Activated naive CD8-positive, alpha-beta T cell treated with anti-CD3 and anti-CD28 coated beads, Interleukin-2, amount 10 ng/mL, durations not matched to agents 7 days and 5 days (primary cell): ENCODE measurements at places on chromosomes 13 and 19. TPM values are rescaled to one million over a fixed set of nuclear protein-coding genes. Genes with fewer than 3 reads are reported as not detected.

Gene UCHL3
- total RNA-seq: 25.4 TPM

GRCh38 chr13:50030315-50030714 lies 15.1 kb downstream of the KCNRG start:
- no peaks in the 10 kb centered on the region for H3K27me3 ChIP-seq
- no peak overlapping the region for H3K27ac ChIP-seq
- DNase-seq: no peak
- peaks cover 2% of the 10 kb centered on the region for H3K4me1 ChIP-seq

- H3K4me3 ChIP-seq: no peak overlapping the region
- DNase-seq: no peak
- H3K27me3 ChIP-seq: no peaks in the 10 kb centered on the region
- peaks cover 46% of the 10 kb centered on the region for H3K36me3 ChIP-seq
These were observed 28.3 kb downstream of the ZNF507 start for GRCh38 chr19:32373585-32374295.

- peaks cover 2% of the 10 kb centered on the region for H3K4me1 ChIP-seq
- H3K36me3 ChIP-seq: no peaks in the 10 kb centered on the region
- no peak overlapping the region for H3K4me3 ChIP-seq
- DNase-seq: no peak
- no peak overlapping the region for H3K27ac ChIP-seq
These were observed 12.1 kb upstream of the ANGPTL8 start for GRCh38 chr19:11227195-11227886.

GRCh38 chr13:98258226-98258625 lies 81.2 kb upstream of the RNF113B start:
- H3K4me3 ChIP-seq: no peak overlapping the region
- H3K27ac ChIP-seq: no peak overlapping the region
- H3K36me3 ChIP-seq: no peaks in the 10 kb centered on the region
- DNase-seq: no peak
- H3K4me1 ChIP-seq: no peaks in the 10 kb centered on the region

- H3K36me3 ChIP-seq: no peaks in the 10 kb centered on the region
- no peaks in the 10 kb centered on the region for H3K4me1 ChIP-seq
- H3K27ac ChIP-seq: no peak overlapping the region
- no peak for DNase-seq
- no peaks in the 10 kb centered on the region for H3K27me3 ChIP-seq
- no peak overlapping the region for H3K4me3 ChIP-seq
These were observed 1203.5 kb upstream of the PRR20A start for GRCh38 chr13:55937180-55937579.

Gene COPE
- total RNA-seq: 209 TPM

Gene CEACAM4
- not detected for total RNA-seq

Gene RFPL4AL1
- not detected for total RNA-seq

GRCh38 chr19:51511353-51511752 lies 9.8 kb upstream of the SIGLEC12 start:
- peaks cover 37% of the 10 kb centered on the region for H3K27me3 ChIP-seq
- no peak for DNase-seq
- H3K4me3 ChIP-seq: no peak overlapping the region

- peak overlapping the region; percentile 87 for H3K4me3 ChIP-seq
- peaks cover 22% of the 10 kb centered on the region for H3K4me1 ChIP-seq
- H3K36me3 ChIP-seq: no peaks in the 10 kb centered on the region
- no peak for DNase-seq
- H3K27me3 ChIP-seq: no peaks in the 10 kb centered on the region
- H3K27ac ChIP-seq: peak overlapping the region; percentile 96
These were observed 7.5 kb downstream of the KLF16 start for GRCh38 chr19:1855828-1856255.

- H3K4me1 ChIP-seq: peaks cover 2% of the 10 kb centered on the region
- H3K4me3 ChIP-seq: no peak overlapping the region
- H3K27ac ChIP-seq: no peak overlapping the region
- DNase-seq: no peak
- H3K36me3 ChIP-seq: peaks cover 8% of the 10 kb centered on the region
These were observed 10.2 kb downstream of the C2CD4C start for GRCh38 chr19:398719-399118.

GRCh38 chr19:44904426-44904994 lies 1.1 kb upstream of the APOE start:
- peaks cover 21% of the 10 kb centered on the region for H3K27me3 ChIP-seq
- no peak for DNase-seq
- peaks cover 5% of the 10 kb centered on the region for H3K4me1 ChIP-seq
- no peak overlapping the region for H3K4me3 ChIP-seq

Gene PCDH20
- total RNA-seq: not detected

DNA sequence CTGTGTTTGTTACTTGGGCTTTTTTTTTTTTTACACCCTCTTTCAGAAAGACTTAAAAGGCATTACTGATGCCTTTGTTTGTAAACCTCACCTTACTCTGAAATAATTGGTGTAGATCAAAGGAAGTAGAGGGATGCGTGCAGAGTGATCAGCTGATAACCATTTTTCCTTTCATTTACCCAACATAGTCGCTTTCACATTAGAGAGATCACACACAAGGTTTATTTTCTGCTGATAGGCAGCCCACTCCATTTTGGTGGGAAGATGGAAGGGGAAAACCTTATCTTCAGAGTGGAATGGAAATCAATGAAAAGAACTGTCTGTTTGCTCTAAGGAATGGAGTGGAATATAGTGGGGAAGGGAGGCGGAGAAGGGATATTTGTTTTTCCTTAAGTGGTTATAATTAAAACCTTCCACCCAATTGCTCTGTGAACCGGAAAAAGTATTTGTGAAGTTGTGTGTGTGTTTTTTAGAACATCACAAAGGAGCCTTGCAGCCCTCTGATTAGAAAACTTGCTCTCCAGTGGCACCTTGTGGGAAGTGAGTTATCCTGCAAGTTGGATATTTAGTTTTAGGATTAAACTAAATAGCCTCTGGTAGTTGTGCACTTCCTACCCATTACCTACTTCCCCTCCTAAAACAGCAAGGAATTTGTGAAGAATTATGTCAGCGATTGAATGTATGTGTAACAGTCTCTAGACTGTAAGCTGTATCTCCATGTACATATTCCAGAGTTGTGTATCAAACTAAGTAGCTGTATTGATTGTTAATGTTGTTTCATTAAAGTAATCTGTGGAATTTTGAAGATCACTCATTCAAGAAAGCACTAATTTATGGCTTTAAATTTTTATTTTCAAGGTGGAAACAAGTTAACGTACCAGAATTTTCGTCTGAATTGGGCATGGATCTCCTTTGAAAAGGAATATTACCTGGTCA lies 76.8 kb downstream of the FREM2 start:
- no peaks in the 10 kb centered on the region for H3K36me3 ChIP-seq
- no peak overlapping the region for H3K4me3 ChIP-seq
- peaks cover 5% of the 10 kb centered on the region for H3K27me3 ChIP-seq
- H3K4me1 ChIP-seq: no peaks in the 10 kb centered on the region
- H3K27ac ChIP-seq: no peak overlapping the region

Gene EPS8L1
- total RNA-seq: 5.1 TPM

DNA sequence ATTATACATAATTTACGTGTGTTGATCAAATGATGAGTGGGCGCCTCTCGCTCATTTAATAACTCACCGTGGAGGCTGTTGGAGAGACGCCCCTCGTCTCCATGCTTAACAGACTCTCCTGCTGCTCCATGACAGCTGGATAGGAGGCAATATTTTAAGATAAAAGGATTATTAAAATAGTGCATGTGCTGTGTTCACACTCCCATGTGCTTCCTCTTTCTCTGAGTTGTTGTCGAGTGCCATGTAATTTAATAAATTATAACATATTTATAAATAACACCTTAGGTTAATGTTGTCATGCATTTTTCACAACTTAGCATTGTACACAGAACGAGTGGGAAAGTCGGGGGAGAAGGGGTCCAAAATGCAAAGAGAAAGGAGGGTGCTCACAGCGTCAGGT lies 161.4 kb upstream of the TSHZ3 start:
- no peaks in the 10 kb centered on the region for H3K36me3 ChIP-seq
- H3K4me3 ChIP-seq: no peak overlapping the region
- H3K4me1 ChIP-seq: no peaks in the 10 kb centered on the region
- no peaks in the 10 kb centered on the region for H3K27me3 ChIP-seq
- H3K27ac ChIP-seq: no peak overlapping the region

DNA sequence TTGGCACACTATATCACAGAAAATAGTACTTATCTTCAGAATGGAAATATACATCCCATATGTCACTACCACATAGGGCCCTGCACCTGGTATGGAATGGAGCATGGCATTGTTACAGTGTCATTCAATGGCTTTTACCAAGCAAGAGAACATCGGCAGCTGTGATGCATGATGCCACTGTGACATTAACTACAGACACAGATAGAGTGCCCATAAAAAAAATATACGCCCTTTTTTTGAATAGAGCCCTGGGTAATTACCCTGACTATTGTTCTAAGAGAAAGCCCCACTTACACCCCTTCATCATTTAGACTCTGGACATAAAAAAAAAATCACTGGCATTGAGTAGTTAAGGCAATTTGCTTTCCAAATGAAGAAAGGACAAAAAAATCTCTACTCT lies 320.3 kb downstream of the DNAJC15 start:
- H3K27ac ChIP-seq: no peak overlapping the region
- no peaks in the 10 kb centered on the region for H3K4me1 ChIP-seq
- H3K4me3 ChIP-seq: no peak overlapping the region

- H3K4me1 ChIP-seq: peaks cover 20% of the 10 kb centered on the region
- peak overlapping the region; percentile 80 for H3K27ac ChIP-seq
- H3K36me3 ChIP-seq: no peaks in the 10 kb centered on the region
- peaks cover 5% of the 10 kb centered on the region for H3K27me3 ChIP-seq
- DNase-seq: no peak
These were observed 22.5 kb upstream of the POU2F2 start for GRCh38 chr19:42154471-42155323.

DNA sequence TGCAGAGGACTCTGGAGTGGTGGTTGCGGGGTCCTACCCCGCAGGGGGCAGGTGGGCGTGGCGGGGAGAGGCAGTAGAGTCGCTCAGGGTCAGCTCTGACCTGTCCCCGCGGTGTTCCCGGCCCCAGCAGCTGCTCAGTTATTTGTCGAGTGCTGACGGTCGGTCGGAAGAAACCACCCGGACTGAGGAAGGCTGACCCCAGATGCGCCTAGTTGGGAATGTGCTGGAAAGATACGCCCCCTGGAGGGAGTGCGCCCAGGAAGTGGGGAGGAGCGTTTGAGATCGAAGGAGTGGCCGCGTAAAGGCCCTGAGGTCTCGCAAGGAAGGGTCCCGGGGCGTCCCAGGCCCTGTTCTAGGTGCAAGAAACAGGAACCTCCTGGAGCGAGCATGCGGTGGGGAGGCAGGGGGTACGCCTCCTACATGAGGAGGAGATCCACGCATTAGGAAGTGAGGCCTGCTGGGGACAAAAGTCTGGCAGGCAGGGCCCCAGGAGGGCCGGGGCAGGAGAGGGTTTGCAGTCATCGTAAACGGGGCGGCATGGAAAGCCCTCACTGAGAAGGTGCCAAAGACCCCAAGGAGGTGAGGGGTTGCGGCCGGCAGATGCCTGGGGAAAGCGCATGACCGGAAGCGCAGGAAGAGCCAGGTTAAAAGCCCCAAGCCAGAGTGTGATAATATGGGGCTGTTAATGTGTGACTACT lies 9.2 kb downstream of the CCDC8 start:
- H3K27ac ChIP-seq: no peak overlapping the region
- H3K4me3 ChIP-seq: peak overlapping the region; percentile 72
- peaks cover 22% of the 10 kb centered on the region for H3K4me1 ChIP-seq
- no peak for DNase-seq
- H3K36me3 ChIP-seq: no peaks in the 10 kb centered on the region

GRCh38 chr19:1613808-1614570 lies 8.7 kb upstream of the UQCR11 start:
- no peak for DNase-seq
- no peaks in the 10 kb centered on the region for H3K27me3 ChIP-seq
- H3K36me3 ChIP-seq: peaks cover 26% of the 10 kb centered on the region
- peaks cover 26% of the 10 kb centered on the region for H3K4me1 ChIP-seq
- H3K4me3 ChIP-seq: no peak overlapping the region

GRCh38 chr13:97284558-97284957 lies 62.4 kb downstream of the MBNL2 start:
- H3K4me3 ChIP-seq: no peak overlapping the region
- H3K27me3 ChIP-seq: no peaks in the 10 kb centered on the region
- no peak for DNase-seq
- H3K4me1 ChIP-seq: peaks cover 2% of the 10 kb centered on the region
- no peak overlapping the region for H3K27ac ChIP-seq

DNA sequence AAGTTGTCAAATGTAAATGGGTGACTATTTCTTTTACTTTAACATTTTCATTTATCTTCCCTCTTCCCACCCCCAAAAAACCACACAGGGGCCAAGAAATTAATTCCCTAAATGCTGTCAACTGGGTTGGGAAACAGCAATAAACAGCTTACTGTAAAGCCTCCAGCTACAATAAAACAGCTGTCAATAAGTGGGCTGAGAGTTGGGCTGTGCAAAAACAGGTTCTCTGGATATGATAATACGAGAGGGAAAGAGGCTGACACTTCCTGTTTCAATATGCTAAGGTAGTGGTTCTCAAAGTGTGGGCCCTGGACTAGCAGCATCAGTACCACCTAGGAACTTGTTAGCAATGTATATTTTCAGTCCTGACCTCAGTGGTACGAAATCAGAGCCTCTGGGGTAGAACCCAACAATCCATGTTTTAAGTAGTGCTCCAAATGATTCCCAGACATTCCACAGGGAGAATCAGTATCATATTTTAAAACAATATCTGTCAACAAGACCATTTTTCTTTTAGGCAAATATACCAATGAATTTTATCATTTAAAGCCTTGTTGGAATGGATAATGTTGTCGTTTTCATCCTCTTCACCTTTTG lies 8.4 kb downstream of the PCDH9 start:
- H3K27ac ChIP-seq: no peak overlapping the region
- peaks cover 2% of the 10 kb centered on the region for H3K27me3 ChIP-seq
- no peaks in the 10 kb centered on the region for H3K36me3 ChIP-seq
- H3K4me1 ChIP-seq: peaks cover 5% of the 10 kb centered on the region
- H3K4me3 ChIP-seq: peak overlapping the region; percentile 16

Gene GPR108
- 91.7 TPM for total RNA-seq

DNA sequence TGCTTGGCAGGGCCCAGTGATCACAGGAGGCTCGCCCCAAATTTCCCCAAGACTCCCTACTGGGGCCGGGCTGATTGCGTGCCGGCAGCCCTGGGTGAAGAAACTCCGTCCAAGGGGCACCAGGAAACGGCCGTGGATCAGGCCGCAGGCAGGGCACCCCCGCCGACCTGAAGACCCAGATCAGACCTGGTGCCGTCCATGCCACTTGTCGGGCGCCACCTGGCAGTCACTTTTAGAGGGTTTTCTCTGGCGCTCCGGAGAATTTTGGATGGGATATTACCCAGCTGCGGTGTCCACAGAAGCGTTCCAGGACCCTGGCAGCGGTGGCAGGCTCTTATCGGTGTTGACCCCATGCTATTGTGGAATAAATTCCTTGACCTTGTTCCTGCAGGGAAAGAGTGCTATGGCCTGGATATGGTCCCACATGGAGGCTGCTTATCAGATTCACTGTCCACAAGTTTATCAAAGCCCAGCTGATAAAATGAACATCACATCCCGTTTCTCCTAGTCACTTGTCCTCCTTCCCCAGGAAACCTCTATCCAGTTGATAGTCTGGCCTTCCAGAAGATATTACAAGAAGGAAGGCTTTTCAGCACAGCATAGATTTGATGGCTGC lies 38.2 kb downstream of the IGFL2 start:
- H3K4me3 ChIP-seq: no peak overlapping the region
- no peak for DNase-seq
- H3K4me1 ChIP-seq: peaks cover 6% of the 10 kb centered on the region
- no peaks in the 10 kb centered on the region for H3K36me3 ChIP-seq
